ENCODE measurements at places on chromosomes 4 and X.

DNA sequence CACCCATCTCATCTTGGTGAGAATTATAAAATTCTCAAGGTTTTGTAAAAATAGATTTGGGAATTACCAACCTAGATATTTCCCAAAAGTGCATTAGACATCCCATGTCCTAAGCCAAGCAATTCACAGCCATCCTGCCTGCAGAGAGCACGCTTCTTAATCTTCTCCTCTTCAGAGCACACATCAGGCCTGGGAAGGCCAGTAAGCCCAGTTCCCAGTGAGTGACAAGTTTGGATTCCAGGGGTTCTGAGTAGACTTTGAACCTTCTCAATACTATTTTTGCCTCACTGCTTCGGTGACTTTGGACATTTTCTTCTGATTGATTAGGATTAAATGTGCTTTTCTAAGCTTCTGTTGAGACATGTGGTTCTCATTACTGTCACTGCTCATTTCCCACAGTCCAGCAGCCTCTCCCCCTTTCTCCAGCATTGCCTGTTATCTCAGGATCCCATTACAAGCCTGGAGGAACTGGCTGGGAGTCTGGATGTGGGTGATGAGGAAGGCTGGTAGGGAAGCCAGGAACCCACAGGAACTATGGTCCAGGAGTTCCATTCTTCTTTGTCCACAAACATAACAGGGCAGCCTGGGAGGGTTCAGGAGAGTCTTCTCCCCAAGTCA, 56.4 kb upstream of the TMEM150C start:
- no peak for DNase-seq

DNA sequence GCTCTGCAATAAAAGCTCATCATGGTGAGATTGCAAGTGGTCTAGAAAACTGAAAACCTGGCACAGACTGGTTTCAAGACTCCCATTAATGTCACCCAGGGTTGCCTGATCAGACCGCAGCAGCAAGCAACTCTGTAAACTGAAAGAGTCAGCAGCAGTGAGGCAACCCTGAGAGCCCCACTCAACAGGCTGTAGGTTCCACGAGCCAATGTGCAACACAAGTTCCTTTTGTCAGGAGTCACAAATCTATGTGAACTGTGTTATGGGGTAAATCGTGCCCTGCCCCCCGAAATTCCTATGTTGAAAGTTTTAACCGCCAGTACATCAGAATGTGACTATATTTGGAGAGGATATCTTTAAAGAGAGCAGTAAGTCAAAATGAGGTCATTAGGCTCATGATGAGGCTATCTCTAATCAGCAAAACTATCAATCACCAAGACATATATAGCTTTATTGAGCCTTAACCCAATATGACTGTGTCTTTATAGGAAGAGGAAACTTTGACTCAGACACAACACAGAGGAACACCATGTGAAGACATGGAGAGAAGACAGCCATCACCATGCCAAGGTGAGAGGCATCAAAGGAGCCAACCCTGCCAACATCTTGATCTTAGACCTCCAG, 94.0 kb downstream of the FBXO8 start:
- no peak for DNase-seq

GRCh38 chrX:54994668-54995351, 822 bp upstream of the PFKFB1 start:
- DNase-seq = no peak

DNA sequence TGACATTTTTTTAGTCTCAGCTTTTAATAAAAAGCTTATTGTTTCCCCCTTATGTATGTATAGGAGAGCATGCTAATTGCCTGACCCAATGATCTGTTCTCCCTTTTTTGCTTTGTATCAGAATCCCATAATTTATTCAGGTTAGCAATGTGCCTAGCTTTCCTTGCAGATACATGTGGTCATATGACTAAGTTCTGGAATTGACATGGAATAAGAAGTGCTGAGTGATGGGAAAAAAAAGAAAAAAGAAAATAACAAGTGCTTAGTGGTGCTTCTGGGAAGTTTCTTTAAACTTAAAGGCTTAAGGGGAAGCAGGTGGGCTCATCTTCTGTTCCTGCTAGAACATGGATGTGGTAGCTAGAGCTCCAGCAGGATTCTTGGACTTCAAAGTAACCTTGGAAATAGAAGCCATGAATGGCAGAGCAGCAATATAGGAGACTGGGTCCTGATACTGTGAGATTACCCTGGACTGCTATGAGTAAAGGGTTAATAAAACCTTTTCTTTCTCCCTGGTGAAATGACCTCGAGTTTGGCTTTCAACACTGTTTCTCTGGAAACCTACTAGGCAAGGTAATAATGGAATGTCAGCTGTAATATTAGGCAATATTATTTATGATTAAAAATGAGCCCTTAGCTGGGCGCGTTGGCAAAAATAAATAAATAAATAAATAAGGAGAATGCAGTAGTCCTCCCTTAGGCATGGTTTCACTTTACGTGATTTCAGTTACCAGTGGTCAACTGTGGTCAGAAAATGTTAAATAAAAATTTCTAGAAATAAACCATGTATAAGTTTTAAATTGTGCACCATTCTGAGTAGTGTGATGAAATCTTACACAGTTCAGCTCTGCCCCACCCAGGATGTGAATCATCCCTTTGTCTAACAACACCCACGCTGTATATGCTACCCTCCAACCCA, 16.7 kb upstream of the RBM41 start:
- DNase-seq = peak; percentile 0

DNA sequence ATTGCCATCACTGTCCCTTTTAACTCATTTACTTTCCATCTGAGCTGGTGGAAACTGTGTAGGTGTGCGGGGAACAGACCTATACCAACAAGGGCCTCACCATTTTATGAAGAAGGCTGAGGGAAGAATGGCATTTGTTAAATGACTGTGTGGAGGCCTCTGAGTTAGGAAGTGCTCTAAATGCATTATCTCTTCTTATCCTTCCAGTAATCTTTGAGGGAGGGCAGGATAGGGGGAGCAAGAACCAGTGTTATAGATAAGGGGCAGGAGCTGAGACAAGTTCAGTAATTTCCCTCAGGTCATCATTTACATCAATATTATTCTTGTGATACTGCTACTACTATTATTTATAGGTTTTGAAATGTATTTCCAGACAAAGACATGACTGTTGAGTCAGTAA, 122.4 kb upstream of the PDLIM3 start:
- no peak for DNase-seq

- DNase-seq = no peak
These were observed 11.6 kb upstream of the HADH start for GRCh38 chr4:107977966-107978705.

DNA sequence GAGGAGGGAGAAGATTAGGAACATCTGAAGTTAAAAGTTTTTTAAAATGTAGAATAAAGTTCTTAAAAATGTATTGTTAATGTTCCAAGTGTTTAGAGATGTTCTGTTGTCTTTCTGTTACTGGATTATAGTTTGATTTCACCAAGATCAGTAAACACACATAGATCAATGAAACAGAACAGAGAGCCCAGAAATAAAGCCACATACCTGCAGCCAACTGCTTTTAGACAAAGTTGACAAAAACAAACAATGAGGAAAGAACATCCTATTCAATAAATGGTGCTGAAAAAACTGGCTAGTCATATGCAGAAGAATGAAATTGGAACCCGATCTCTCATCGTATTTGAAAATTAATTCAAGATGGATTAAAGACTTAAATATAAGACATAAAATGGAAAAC, 966.3 kb upstream of the POU3F4 start:
- DNase-seq = no peak

DNA sequence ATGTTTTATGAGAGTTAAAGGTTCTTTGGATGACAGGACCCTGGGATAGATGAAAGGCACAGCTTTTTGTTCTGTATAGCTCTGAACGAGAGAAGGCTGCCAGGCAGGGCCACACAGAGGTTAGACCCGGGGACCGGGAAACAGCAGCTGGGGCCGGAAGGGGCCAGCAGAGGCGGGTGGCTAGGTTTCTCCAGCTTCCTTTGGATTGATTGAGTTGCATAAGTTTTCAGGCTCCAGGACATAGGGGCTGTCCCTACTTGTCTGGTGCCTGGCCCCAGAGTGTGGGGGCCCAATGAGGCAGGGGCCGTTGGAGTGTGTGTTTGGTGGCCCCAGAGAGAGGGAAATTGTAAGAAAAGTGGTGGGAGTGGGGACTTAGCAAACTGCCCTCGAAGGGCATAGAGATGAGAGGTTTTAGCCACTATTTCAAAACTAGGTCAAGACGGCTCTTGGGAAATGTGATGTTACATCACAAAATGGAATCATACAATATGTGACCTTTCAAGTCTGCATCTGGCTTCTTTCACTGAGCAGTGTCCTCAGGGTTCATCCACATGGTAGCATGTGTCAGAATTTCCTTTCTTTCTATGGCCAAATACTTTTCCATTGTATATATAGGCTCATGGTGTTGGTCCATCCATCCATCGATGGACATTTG, 3.7 kb downstream of the ZFP92 start:
- DNase-seq = no peak

DNA sequence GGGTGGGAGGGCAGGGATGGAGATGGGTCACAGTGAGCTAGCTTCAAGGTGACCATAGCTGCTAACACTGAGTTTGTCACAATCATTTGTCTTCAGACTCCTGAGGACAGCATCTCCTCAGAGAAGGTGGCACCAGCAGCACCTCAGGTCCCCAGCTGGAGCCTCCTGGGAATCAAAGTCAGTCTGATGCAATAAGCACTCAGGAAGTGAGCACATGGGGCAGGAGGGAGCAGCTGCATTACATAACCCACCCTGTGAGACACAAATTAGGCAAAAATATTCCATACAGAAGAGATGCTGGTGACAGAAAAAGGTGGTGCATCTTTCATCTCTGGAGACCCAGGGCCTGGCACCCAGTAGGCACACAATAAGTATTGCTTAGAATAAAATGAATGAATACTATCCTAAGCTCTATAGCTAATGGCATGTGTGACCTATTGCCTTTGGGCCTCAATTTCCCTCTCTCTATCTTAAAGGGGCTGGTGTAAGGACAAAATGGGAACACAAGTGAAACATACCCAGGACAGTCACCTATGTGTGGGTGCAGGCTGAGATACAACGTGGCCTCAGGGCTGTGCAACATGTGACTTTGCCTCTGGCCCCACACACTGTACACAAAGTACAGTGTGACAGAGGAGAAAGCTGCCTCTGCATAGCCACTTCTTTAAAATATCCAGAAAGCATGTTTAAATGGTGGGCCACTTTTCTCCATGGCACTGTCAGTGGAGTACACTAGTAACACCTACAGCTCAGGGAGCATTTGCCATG, 37.1 kb downstream of the SLC39A8 start:
- DNase-seq = peak; percentile 5

- DNase-seq = no peak
These were observed 578.9 kb upstream of the FAT1 start for GRCh38 chr4:187302457-187303150.

DNA sequence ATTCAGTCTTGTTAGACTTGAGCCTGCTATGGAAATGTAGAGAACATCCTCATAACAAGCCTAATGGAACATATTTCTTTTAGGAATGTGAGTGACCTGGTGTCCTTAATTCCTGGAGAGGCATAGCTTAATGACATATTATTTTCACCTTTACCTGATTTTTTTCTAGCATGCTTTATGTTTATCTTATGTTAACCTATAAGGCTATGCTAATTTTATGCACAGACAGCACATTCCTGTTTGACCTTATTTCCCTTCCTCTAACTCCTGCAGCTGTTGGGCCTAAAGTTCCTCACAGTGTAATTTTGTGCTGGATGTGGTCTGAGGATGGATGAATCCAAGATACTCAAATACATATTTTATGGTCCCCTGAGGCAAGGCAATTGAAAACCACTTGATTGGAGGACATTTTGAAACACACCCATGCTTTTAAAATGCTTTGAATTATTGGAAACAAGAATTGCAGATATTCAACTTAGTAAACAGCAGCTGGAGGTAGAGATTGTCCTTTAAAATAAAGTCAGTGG, 111.5 kb downstream of the LARP7 start:
- DNase-seq = no peak

DNA sequence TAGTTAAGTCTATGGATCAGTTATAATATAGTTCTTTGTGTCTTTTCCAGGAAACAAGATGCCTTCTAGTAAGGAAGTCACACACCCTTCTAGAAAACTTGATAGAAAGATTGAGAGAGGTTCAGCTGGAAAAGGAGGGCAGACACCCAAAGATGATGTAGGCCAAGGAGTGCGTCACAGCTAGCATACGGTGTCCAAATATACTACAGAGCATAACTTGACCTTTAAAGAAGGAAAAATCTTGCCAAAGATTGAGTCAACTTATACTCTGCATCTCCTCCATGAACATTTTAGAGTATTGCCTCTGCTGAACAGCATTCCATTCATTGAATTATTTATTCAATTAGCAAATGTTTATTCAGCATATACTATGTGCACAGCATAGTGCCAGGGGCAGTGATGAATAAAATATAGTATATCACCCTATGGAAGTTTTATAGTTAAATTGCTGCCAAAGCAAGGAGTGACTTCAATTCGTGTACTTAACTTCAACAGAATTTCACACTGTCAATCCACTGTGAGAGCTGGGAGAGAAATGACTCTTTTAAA, 51.9 kb upstream of the SLC6A14 start:
- DNase-seq = no peak

DNA sequence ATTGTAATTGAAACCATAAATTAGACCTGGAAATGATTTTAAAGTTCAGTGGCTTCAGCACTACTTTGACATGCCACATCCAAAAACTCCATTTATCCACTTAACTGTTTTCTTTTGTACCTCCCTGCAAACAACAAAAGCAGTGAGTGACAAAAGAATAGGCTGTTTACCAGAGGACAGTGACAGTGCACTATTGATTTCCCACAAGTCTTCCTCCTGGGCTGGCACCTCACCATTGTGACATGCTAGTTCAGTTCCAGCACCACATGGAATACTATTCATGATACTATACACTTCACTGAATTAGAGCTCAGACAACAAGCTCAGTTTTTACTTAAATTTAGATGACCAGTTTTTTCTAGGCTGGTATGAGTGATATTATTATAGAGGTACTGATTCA, 29.3 kb downstream of the MOSPD2 start:
- no peak for DNase-seq

- DNase-seq = no peak
These were observed 79.4 kb downstream of the FAM53A start for GRCh38 chr4:1604706-1605205.

- DNase-seq = no peak
These were observed 45.7 kb downstream of the AFM start for GRCh38 chr4:73527196-73527595.

DNA sequence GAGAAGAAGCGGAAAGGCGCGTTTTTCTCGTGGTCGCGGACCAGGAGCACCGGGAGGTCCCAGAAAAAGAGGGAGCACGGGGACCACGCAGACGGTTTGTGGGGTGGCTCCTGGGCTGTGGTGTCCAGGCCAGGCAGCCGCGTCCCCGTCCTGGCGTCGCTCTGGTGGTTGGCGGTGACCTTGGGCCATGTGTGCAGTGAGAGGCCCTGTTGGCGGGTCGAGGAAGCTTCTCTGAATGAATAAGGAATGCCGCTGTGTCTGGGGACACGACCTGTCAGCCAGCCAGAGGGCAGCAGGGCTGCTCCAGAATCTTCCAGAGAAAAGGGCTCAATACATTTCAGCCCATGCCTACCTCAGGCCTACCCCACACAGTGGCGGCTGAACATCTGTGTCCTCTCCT, 24.3 kb upstream of the HGFAC start:
- DNase-seq = no peak

GRCh38 chr4:141890279-141890678, 253.9 kb downstream of the IL15 start:
- DNase-seq = no peak

GRCh38 chr4:187166886-187167512, 443.3 kb upstream of the FAT1 start:
- no peak for DNase-seq

- DNase-seq = no peak
These were observed 31.7 kb upstream of the MSANTD1 start for GRCh38 chr4:3217266-3217665.

All from Kasumi-1 (cell line).